ENCODE measurements at places on chromosomes 2 and 18.

DNA sequence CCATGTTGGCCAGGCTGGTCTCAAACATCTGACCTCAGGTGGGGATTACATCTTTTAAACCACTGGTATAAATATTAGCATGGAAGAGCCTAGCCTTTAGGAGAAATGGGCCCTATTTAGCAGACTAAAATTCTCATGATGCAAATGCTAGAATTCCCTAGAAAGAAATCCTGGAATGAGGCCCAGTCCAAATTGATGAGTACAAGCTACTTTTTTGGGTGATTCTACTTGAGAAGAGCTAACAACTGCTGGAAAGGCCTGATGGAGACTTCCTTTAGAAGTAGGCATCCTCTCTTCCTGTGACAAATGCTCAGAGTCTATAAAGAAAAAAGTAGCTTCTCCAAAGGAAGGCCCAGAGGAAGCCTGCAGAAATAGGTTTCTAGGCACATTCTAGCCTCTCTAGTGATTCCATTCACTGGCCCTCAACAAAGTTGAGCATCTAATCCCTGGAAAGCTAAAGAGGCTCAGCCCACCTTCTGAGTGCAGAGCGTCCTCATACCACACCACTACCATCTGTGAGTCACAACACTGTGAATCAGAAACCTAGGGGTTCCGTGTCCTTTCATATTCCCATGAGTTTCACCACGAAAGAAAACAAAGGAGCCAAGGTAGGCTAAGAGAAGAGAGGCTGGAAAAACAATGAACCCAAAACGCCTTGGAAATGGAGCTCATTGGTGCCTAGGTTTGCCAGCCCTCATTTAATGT, 183.1 kb downstream of the C1D start:
- DNase-seq: no peak

GRCh38 chr2:128752691-128753263, 434.1 kb upstream of the HS6ST1 start:
- no peak for DNase-seq

GRCh38 chr2:183505911-183506310, 381.7 kb downstream of the NUP35 start:
- no peak for DNase-seq

GRCh38 chr2:219073413-219074129, 12.8 kb upstream of the IHH start:
- DNase-seq: no peak

- no peak for DNase-seq
Observed at GRCh38 chr2:240983361-240983995, 14.9 kb upstream of the SNED1 start.

GRCh38 chr2:120747281-120747680, 11.6 kb downstream of the GLI2 start:
- no peak for DNase-seq

Measured in activated naive CD8-positive, alpha-beta T cell treated with anti-CD3 and anti-CD28 coated beads, Interleukin-2, amount 50 U/mL, for 16 hours (primary cell).